ENCODE measurements at places on chromosomes 3 and 15. TPM values are rescaled to one million over a fixed set of nuclear protein-coding genes. Genes with fewer than 3 reads are reported as not detected.

GRCh38 chr3:84100861-84101260, 857.9 kb upstream of the CADM2 start:
- H3K4me3 ChIP-seq, result no peak overlapping the region
- DNase-seq, result no peak
- H3K36me3 ChIP-seq, result no peaks in the 10 kb centered on the region
- no peaks in the 10 kb centered on the region for H3K27me3 ChIP-seq
- H3K4me1 ChIP-seq, result no peaks in the 10 kb centered on the region

DNA sequence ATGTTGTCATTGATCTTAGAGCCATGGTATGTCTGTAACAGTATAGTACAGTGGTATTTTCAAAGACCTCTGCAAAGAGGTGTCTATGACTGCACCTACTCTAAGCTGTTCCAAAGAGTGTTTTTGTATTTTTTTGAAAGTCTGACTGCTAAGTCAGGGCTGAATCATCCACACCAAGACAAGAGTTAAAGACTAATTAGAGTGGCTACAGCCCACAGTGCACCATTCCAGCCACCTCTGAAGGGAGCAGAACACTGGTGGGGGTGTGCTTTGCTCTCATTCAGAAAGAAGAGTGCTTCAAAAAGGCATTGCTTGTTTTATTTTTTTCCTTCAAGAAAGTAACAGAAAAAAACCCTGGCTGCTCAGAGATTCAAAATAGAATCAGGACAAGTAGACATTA, 301.4 kb downstream of the GABRG3 start:
- no peaks in the 10 kb centered on the region for H3K27me3 ChIP-seq
- DNase-seq, result peak; percentile 18
- H3K4me3 ChIP-seq, result no peak overlapping the region
- H3K27ac ChIP-seq, result no peak overlapping the region
- no peaks in the 10 kb centered on the region for H3K36me3 ChIP-seq
- no peaks in the 10 kb centered on the region for H3K4me1 ChIP-seq

DNA sequence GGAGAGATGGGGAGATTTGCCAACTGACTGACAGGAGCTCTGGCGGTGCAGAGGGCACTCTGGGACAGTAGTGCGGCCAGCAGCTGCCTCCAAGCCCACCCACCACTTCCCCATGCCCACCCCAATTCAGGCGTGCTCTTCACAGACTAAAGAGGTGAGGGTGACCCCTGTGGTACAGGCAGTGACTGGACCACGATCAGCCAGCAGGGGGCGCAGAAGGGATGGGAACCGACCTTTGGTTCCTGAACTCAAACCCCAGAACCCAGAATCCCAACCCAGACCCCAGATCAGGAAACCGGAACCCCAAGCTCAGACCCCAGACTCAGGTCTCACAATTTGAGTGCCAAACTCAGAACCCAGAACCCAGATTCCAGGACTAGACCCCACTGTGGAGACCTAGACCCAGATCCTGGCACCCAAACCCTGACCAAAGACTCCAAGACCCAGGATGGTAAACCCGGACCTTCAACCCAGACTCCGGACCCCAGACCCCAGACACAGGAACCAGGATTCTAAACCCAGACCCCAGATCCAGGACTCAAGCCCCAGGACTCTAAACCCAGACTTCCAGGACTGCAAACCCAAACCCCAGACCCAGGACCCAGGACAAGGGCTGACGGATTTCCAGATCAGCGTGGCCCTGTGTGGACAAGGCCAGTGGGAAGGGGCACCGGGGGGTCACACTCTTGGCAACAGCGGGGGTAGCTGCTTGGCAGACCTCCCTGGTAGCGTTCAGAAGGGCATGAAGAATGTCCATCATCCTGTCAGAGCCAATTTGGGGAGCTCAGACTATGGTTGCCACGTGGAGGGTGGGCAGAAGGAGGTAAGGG, 3.7 kb upstream of the MYL3 start:
- H3K4me1 ChIP-seq, result no peaks in the 10 kb centered on the region
- DNase-seq, result peak; percentile 12
- no peak overlapping the region for H3K27ac ChIP-seq
- no peak overlapping the region for H3K4me3 ChIP-seq

DNA sequence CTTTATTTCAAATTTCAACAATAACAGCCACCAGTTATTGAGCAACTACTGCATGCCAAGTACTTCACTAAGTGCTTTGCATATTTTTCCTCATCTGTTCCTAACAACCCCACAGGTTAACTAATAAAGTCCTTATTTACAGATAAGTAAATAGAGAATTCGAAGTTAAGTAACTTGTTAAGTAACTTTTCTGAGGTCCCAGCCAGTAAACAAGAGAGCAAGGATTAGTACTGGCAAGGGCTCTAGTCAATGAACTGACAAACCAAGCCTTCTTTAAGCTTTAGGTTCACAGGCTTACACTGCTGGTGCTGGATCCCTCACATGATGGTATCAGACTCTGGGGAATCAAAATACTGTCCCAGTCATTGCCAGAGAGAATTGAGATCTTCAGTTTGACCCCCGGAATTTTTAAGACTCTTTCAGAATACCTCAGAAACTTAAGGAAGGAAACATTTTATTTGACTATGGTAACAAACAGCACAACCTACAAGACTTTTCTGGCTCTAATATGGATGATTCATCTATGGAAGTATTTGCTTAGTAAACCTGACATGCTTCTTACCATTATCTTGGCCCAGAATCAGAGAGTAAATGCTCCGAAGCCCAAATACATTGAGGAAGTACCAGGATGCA, 16.5 kb downstream of the EMC3 start:
- no peaks in the 10 kb centered on the region for H3K27me3 ChIP-seq
- H3K4me3 ChIP-seq, result no peak overlapping the region

DNA sequence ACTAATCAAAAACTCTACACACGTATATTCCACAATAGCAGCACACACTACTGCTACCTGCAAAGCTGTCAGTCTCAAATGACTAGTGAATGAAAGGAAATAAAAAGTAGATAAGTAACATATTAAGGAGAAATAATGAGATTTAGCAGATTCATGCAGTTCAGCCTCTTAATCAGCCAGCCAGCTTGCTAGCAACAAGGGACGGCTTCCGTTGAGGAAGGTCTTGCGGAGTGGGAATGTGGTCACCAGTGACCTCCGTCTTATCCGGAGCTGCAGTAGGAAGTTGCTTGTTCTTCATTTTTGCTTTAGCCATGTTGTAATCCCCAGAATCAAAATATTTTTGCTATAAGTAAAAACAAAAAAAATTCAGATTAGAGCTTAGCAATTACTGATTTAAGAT, 17.1 kb downstream of the ARPP19 start:
- H3K4me1 ChIP-seq, result no peaks in the 10 kb centered on the region
- H3K27me3 ChIP-seq, result no peaks in the 10 kb centered on the region
- peaks cover 32% of the 10 kb centered on the region for H3K36me3 ChIP-seq
- no peak for DNase-seq
- H3K4me3 ChIP-seq, result no peak overlapping the region

DNA sequence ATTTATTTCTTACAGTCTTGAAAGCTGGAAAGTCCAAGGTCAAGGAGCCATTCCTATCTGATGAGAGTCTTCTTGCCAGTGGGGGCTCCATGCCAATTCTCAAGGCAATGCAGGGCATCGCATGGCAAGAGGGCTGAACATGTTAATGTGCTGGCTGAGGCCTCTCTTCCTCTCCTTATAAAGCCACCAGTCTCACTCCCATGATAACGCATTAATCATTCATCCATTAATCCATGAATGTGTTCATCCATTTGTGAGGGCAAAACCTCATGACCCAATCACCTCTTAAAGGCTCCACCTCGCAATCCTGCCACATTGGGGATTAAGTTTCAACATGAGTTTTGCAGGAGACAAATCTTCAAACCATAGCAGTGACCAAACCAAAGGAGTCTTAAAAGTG, 118.3 kb downstream of the PROS1 start:
- no peak overlapping the region for H3K4me3 ChIP-seq
- no peaks in the 10 kb centered on the region for H3K4me1 ChIP-seq
- DNase-seq, result no peak
- no peaks in the 10 kb centered on the region for H3K36me3 ChIP-seq

GRCh38 chr3:50749822-50750221, 75.1 kb downstream of the DOCK3 start:
- H3K36me3 ChIP-seq, result no peaks in the 10 kb centered on the region
- no peaks in the 10 kb centered on the region for H3K27me3 ChIP-seq
- H3K27ac ChIP-seq, result no peak overlapping the region

AMOTL2 gene
- total RNA-seq, result 150 TPM

- no peak overlapping the region for H3K4me3 ChIP-seq
- H3K4me1 ChIP-seq, result no peaks in the 10 kb centered on the region
- H3K36me3 ChIP-seq, result no peaks in the 10 kb centered on the region
Observed at GRCh38 chr3:144282313-144282712, 310.7 kb downstream of the DIPK2A start.

- no peaks in the 10 kb centered on the region for H3K4me1 ChIP-seq
- H3K36me3 ChIP-seq, result no peaks in the 10 kb centered on the region
- H3K27me3 ChIP-seq, result no peaks in the 10 kb centered on the region
- no peak overlapping the region for H3K4me3 ChIP-seq
Observed at GRCh38 chr3:140035871-140036270, 100.9 kb downstream of the CLSTN2 start.

- H3K27ac ChIP-seq, result no peak overlapping the region
- no peaks in the 10 kb centered on the region for H3K36me3 ChIP-seq
- no peaks in the 10 kb centered on the region for H3K4me1 ChIP-seq
Observed at GRCh38 chr3:9600597-9600996, 47.0 kb upstream of the LHFPL4 start.

DNA sequence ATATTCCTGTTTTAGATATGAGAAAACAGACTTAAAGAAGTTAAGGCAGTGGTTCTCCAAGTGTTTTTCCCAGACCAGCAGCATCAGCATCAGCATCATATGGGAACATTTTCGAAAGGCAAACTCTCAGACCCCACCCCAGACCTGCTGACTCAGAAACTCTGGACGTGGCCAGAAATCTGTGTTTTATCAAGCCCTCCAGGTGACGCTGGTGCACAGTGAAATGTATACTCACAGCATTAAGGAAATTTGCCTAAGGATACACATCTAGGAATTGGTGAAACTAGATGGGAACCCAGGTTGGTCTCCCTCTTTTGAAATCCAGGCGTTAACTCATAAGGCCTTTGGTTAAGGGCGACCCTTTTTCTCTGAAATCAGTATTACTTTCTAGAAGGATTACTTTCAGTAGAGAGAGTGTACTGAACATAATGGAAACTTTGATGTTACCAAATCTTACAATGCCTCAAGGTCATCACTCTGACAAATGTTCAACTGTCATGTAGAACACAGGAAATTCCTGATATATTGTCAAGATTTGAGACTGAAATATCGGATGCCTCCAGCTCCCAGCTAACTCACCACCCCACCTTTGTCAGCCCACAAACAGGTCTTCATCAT, 910.2 kb downstream of the ROBO1 start:
- H3K4me3 ChIP-seq, result no peak overlapping the region
- H3K36me3 ChIP-seq, result no peaks in the 10 kb centered on the region
- no peaks in the 10 kb centered on the region for H3K27me3 ChIP-seq
- peak; percentile 12 for DNase-seq
- no peak overlapping the region for H3K27ac ChIP-seq

ECE2 gene
- total RNA-seq, result not detected

DNA sequence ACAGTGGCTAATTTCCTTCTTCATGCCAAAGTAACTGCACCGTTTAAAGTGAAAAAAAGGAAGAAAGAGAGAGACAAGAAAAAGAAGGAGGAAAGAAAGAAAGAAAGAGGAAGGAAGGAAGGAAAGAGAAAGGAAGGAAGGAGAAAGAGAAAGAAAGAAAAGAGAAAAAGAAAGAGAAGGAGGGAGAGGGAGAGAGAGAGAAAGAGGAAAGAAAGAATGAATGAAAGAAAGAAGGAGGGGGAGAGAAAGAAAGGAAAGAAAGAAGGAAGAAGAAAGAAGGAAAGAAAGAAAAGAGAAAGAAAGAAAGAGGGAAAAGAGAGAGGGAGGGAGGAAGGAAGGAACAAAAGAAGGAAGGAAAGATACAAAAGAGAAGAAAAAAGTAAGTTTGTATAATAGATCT, 100.6 kb downstream of the GTPBP8 start:
- no peaks in the 10 kb centered on the region for H3K36me3 ChIP-seq
- no peak overlapping the region for H3K4me3 ChIP-seq
- peaks cover 4% of the 10 kb centered on the region for H3K4me1 ChIP-seq
- peaks cover 3% of the 10 kb centered on the region for H3K27me3 ChIP-seq
- DNase-seq, result no peak

PEAK1 gene
- total RNA-seq, result 58.5 TPM

DNA sequence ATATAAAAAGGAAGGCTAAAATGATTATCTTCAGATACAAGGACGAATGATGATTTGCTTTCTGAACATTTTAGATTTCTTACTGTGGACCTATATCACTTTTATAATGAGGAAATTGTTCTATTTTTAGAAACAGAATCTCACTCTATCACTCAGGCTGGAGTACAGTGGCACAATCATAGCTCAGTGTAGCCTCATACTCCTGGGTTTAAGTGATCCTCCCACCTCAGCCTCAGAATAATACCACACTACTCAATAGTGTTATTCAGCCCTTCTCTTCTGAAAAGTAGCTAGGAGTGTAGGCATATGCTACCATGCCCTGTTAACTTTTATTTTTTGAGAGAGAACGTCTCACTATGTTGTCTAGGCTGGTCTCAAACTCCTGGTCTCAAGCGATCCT, 15.8 kb downstream of the DNAJC13 start:
- H3K27ac ChIP-seq, result peak overlapping the region; percentile 76
- peaks cover 12% of the 10 kb centered on the region for H3K4me1 ChIP-seq
- peaks cover 20% of the 10 kb centered on the region for H3K36me3 ChIP-seq

ERICH6 gene
- total RNA-seq, result 0.09 TPM

ADAMTSL3 gene
- total RNA-seq, result 3.0 TPM

GRCh38 chr15:88938802-88939485, 25.8 kb upstream of the MFGE8 start:
- H3K27me3 ChIP-seq, result no peaks in the 10 kb centered on the region
- H3K27ac ChIP-seq, result no peak overlapping the region
- no peaks in the 10 kb centered on the region for H3K36me3 ChIP-seq
- no peak for DNase-seq
- H3K4me3 ChIP-seq, result no peak overlapping the region
- H3K4me1 ChIP-seq, result no peaks in the 10 kb centered on the region

ACP3 gene
- not detected for total RNA-seq

ANKUB1 gene
- not detected for total RNA-seq

DNA sequence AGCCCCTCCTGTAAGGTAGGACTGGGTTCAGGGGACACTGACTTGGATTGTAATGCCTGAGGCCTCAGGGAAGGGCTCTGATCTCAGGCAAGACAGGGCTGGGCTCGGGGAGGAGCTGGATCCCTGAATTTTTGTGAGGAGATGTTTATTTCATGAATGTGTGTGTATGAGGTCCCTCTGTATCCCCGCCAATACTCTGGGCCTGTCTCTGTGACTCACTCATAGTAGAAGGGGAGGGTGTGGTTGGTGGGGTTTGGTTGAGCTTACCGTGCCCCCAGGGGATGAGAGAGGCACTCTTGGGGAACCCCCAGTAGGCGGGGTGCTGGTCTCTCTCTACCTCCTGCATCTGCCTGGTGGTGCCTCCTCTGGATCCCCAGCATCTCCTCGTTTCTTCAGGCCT, 28.1 kb downstream of the RPSA start:
- no peak for DNase-seq
- H3K27me3 ChIP-seq, result no peaks in the 10 kb centered on the region
- H3K36me3 ChIP-seq, result no peaks in the 10 kb centered on the region
- H3K27ac ChIP-seq, result no peak overlapping the region

GRCh38 chr15:56076640-56077039, 83.2 kb upstream of the NEDD4 start:
- H3K27me3 ChIP-seq, result no peaks in the 10 kb centered on the region
- DNase-seq, result no peak
- no peaks in the 10 kb centered on the region for H3K4me1 ChIP-seq
- H3K36me3 ChIP-seq, result no peaks in the 10 kb centered on the region
- H3K4me3 ChIP-seq, result no peak overlapping the region

CCDC14 gene
- 34.6 TPM for total RNA-seq

- peaks cover 9% of the 10 kb centered on the region for H3K27me3 ChIP-seq
- no peak overlapping the region for H3K27ac ChIP-seq
- no peaks in the 10 kb centered on the region for H3K36me3 ChIP-seq
- no peaks in the 10 kb centered on the region for H3K4me1 ChIP-seq
Observed at GRCh38 chr3:128665362-128666021, 14.9 kb upstream of the RPN1 start.

Measured in astrocyte (in vitro differentiated cells and primary cell).